ENCODE measurements at places on chromosomes 2 and 18.

- no peak for DNase-seq
These were observed 260.2 kb downstream of the INSIG2 start for GRCh38 chr2:118348380-118349034.

DNA sequence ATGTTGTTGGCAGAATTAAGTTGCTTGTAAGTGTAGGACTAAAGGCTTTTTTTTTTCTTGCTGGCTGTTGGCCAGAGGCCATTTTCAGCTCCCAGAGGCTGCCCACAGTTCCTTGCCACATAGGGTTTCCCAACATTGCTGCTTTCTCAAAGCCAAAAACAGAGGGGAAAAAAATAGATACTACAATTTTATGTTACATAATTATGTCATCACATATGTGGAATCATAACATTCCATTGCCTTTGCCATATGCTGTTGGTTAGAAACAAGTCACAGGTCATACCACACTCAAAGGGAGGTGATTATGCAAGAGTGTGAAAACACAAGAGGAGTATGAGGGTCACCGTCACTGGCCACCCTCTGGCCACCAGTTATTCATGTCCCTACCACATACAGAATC lies 154.5 kb downstream of the RTN4 start:
- DNase-seq, result peak; percentile 50

- no peak for DNase-seq
These were observed 24.0 kb downstream of the GPR55 start for GRCh38 chr2:230901006-230901405.

DNA sequence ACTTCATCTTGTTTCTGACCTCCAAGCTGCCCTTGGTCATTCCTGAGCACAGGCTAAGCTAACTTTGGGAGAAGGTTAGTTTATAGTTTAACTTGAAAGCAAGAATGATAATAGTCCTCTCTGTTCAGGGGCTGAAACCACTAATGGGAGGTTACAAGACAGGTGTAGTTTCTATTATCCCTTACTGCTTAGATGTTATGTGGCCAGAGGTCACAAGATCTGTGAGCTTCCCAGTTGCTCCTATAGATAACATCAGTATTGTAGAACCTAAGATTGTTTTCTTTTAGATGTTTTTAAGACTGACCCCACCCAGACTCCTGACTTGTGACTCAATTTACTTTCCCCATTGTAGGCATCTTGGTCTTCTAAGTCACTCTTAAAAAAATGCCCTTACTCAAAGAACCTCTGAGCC lies 94.8 kb upstream of the LPIN2 start:
- no peak for DNase-seq

DNA sequence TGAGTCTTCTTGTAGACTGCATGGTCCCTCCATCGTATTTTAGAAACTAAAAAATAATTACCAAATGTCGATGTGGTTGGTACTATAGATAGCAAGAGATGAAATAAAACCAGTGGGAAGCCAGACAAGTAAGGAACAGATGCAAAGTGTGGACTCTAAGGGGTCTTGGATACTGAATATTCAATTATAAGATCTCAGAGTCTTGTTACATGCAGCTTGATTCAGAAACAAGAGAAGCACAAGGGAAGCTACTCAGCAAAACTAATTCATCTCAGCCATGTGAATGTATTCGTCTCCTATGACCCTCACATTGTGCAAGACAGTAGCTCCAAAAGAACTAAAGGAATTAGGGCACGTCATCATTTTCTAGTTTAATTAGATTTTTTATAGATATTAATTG lies 80.9 kb downstream of the CDH20 start:
- no peak for DNase-seq

GRCh38 chr2:105114551-105114950 lies 76.7 kb downstream of the MRPS9 start:
- DNase-seq, result peak; percentile 70

DNA sequence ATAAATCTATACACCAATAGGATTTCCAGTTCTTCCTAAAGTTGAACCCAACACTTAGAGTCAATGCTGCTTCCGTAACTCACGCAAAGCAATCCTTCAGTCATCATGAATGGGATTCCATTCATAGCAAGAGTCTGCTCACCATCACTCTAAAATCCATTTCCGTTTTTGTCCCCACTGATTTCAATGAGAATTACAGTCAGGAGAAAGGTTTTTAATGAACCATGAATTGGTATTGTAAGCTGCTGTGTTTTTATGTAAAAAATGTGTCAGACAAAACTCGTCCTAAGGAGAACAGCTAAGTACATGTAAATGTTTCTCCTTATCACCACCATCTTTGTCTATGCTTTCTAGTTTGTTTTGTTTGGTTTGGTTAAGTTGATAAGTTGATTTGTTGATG lies 391.5 kb downstream of the IRS1 start:
- DNase-seq, result no peak

DNA sequence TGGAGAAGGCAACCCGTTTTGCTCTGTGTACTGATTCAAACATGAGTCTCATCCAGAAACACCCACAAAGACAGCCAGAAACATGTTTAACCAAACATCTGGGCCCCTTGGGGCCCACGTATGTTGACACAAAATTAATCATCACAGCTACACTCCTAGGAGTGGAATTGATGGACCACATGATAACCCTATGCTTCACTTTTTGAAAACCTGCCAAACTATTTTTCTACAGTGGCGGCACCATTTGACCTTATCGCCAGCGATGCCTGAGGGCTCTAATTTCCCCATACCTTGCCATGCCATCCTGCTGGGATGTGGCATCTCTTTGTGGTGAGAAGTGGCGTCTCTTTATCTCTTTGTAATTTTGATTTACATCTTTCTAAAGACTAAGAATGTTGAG lies 38.5 kb downstream of the PSMG2 start:
- DNase-seq, result peak; percentile 83

- DNase-seq, result no peak
These were observed 14.2 kb downstream of the INPP4A start for GRCh38 chr2:98458667-98459380.

DNA sequence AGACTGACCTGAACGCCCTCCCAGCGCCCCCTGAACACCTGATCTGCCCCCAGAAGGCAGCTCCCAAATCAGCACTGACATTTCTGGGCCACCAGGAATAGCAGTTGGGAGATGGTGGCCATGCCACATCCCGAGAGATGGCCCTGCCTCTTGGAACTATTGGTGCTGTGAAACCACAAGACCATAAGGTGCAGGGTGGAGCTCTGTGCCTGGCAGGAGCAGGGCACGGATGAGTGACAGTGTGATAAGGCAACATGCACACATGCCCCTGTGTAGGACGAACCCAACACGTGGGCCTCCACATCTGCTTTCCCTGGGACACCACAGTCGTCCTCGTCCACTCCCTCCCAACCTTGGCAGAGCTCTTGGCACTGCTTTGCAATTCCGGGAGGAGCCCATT lies 26.9 kb downstream of the ANO7 start:
- DNase-seq, result no peak

GRCh38 chr18:28063271-28063761 lies 113.6 kb downstream of the CDH2 start:
- peak; percentile 51 for DNase-seq

GRCh38 chr2:45011121-45011520 lies 1.9 kb upstream of the SIX2 start:
- DNase-seq, result no peak

Data from iris pigment epithelial cell (primary cell).